IMR-90 (cell line): ENCODE measurements at places on chromosomes 4 and X.
A peak's percentile ranks its signal among the peaks of the same experiment; 100 is the strongest.

DNA sequence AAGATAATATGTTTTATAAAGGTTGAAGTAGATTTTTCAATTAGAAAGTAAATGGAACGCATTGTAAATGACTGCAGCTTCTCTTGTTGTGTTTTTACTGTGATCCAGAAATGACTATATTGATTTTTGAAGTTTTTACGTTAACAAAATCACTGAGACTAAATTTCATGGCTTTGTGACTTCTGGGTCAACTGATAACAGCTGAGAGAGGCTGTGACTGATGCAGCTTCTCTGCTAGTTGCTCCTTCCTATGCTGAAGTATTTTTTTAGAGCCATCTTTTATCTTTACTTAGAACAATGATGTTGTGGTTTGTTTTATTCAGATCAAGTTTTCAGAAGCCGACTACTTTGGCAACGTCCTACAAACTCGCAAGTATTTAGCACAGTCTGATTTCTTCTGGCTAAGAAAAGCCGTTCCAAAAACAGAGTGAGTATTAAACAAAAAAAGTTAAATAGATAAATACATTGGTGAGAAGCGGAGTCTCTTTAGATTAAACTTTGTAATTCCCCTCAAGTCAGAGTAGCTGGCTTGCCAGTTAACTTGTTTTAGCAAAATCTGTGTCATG is 94.7 kb upstream of the CBLL2 start:
- no peak for DNase-seq

DNA sequence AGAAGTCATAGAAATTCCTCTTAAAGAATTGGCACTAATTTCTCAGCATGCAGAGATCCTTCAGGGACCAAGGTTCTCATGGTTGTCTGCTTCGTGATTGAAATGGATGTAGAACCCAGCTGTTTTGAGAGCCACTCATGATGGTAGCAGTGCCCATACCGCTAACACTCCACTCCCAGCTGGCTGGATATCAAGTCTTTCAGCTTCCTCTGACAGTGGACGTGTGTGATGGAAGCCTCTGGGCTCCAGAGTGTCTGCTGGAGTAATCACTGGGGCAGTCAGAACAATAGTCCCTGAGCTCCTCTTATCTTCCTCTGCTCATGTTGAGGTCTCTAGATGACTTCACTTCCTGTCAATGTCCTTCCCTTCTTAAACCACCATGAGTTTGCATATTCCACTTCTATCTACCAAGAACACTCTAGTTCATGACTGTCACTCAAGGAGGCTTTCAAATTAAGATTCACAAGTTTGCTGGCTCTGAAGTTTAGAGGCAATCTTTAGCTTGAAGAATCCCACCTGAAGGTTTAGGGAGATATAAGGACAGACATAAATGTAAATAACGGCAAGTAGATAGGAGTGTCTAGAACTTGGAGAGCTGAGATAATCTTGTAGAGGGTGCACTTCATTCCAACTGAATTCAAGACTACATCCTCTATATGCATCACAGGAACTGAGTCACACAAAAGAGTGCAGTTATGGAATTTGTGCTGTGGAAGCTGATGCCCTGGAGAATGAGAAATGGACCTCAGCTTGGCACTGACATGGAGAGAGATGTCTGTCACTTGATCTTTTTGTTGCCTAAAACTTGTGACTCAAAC is 64.5 kb upstream of the WDR1 start:
- peak; percentile 51 for DNase-seq

DNA sequence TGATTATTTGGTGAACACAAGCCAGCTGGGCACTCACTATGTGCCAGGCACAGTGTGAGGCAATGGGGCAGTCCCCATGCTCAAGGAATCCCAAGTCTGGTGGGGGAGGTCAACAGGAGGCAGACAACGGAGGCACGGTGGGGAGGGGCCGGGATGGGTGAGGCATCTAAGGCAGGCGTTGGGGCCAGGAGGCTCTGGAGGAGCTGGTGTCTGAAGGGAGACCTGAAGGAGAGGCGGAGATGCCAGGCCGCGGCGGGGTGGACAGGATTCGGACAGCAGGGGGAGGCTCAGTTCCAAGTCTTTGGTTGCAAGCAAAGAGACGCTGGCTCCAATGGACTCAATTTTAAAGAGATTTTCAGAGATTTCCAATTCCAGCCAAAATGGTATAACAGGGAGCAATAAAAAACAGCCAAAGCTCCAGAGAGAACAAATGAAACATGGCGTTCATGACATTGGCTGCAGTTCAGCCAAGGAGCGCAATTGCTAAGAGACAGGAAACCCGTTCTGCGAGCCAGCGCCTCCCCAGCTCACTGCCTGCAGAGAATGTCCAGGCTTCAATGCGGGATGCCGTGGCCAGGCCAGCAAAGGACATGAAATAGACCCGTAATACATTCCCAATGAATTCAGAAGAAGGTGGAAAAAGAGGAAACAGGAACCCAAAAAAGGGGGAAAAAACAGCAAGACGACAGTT is 105.2 kb upstream of the LRPAP1 start:
- DNase-seq, result no peak

- no peak for DNase-seq
These were observed 55.0 kb downstream of the HTT-AS start for GRCh38 chr4:3019145-3019846.

GRCh38 chr4:11424856-11425255 is 3.8 kb downstream of the HS3ST1 start:
- no peak for DNase-seq

GRCh38 chrX:110173192-110174175 is 144.4 kb downstream of the AMMECR1 start:
- peak; percentile 23 for DNase-seq

DNA sequence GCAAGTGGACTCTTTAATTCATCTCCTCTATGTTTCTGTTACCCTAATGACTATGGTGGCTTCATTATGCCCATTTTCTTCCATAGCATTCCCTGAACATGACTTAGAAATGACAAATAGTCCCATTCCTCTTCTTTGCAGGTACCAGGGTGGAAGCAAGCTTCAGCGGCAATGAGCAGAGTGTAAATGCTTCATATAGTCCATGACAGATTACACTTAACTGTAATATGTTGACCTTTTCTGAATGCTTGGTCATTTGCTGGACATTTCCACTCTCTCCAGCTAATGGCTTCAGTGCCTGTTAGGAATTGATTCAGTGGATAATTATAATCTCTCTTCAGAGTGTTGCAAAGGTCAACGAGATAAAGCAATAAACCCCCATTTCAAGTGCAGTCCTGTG is 129.7 kb upstream of the PRPS2 start:
- DNase-seq, result no peak

- peak; percentile 10 for DNase-seq
These were observed 490 bp downstream of the RWDD4 start for GRCh38 chr4:183658362-183659028.

DNA sequence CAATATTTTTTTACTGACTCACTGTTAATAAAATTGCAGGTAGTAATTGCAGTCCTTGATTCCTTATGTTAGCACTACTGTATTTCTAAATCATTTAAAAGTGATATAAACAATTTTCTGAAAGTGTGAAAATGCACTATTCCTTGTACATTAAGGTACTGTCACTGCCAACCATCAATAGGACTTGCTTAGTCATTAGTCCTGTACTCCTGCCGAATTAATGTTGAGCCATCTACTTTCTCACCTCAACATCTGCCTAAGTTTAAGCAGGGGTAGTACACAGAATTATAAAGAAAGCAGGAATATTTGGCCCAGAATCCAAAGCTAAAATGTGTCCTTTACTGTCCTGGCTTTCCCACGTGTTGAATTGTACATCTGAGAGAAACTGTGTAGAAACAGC is 87.0 kb upstream of the TRPC3 start:
- DNase-seq, result no peak

- peak; percentile 19 for DNase-seq
These were observed 224.2 kb upstream of the EMCN start for GRCh38 chr4:100742045-100742444.

GRCh38 chrX:76228499-76228898 is 55.6 kb downstream of the PBDC1 start:
- no peak for DNase-seq

GRCh38 chr4:55853484-55854046 is at the start of gene EXOC1:
Gene EXOC1, plus strand, starts transcription at chr4:55853648. Its CDS starts 4,676 bp downstream, at chr4:55858324.
- peak; percentile 94 for DNase-seq

GRCh38 chrX:74911494-74911893 is 13.8 kb downstream of the NEXMIF start:
- DNase-seq, result no peak

DNA sequence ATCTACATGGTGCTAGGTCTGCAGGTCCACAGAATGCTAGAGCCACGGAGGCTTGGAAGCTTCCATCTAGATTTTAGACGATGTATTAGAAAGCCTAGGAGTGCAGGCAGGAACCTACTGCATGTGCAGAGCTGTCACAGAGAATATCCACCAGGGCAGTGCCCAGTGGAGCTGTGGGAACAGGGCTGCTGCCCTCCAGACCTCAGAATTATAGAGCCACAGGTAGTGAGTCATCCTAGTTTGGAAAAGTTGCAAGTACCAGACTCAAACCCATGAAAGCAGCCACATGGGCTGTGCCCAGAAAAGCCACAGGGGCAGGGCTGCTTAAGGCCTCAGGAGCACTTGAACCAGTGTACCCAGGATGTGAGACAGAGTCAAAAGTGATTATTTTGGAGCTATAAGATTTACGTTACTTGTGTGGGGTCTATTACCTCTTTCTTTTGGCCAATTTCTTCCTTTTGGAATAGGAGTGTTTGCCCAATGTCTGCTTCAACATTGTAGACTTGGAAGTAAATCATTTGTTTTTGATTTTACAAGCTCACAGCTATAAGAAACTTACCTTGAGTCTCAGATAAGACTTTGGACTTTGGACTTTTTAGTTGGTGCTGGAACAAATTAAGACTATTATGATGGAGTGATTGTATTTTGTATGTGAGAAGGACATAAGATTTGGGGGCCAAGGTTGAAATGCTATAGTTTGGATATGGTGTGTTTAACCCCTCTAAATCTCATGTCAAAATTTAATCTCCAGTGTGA is 143.5 kb upstream of the CHRDL1 start:
- DNase-seq, result no peak

DNA sequence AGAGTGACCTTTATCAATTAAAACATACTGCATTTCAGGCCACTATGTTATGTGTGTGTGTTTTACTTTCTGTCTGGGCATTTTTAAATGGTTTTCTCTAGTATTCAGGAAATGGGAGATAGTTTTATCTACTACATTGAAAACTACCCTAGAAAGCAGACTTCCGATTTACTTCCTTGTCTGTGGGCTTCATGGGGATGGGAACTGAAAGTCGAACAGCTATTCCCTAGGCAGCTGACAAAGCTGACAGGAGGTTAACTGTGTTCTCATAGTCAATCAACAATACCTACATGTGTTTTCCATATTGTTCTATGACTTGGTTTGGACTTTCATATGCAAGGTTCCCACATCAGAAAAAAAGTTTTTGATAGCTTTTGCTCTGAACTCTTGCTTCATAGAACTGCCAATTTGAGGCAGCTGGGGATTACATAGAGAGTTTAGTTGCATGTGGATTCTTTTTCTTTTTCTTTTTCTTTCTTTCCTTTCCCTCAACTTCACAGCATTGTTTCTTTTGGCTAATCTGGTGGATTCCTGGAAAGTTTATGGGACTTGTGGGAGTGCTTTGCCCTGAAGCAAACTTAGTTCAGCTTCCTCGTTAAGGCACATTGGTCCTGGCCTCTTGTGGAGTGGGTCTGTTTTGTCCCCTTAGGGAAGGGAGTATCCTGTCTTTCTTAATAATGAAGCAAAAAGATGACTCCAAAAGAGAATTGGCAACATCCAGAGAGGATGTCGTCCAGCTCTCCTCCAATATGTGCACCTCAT is 327.1 kb upstream of the GIMD1 start:
- DNase-seq, result no peak

- DNase-seq, result no peak
These were observed 206.5 kb downstream of the ENOX2 start for GRCh38 chrX:130696542-130696941.

DNA sequence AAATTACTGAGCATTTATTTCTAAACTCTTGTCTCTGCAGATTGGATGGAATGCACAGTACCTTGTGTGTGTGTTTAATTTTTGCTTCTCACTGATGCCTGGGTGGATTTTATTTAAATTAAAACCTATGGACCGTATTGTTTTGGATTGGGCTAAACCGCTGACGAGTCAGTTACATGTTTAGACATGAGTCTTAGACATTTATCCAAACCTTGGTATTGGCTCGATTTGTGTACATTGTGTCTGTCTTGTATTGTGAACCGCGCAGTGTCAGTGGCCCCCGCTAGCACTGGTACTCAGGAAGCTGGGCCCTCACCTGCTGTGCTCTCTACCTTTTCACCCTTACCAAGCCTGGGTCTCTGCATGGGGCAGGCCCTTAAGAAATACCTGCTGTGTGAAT is 40.8 kb upstream of the TADA2B start:
- no peak for DNase-seq

GRCh38 chrX:148380107-148380506 is 120.3 kb upstream of the AFF2 start:
- no peak for DNase-seq

DNA sequence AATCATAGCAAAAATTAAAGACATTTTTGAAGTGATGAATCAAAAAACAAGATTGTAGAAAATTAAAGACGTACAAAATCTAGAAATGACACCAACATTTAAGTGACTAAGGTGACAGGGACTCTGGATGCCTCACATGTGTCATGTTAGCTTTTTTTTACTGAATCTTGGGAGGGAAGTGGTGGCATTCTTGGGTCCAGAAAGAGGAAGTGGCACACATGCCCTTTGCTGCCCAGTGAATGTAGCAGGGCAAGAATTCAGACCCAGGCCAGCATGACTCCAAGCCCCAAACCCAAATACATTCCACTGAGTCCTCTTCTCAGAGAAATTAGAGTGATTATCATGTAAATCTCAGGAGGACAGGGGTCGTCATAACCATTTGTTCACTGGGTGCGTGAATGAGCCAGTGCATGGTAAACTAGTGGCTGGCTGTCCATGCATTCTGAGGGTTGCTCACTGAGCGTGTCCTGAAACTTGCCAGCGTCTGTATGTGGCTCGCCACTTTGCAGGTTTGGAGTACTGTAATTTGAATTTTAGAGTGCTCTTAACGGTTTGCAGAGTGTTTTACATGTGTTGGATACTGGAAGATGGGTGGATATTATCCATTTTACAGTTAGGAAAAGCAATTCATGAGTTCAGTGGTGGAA is 55.4 kb upstream of the TBC1D14 start:
- no peak for DNase-seq

- DNase-seq, result no peak
These were observed 1.5 kb upstream of the FATE1 start for GRCh38 chrX:151714362-151714761.

DNA sequence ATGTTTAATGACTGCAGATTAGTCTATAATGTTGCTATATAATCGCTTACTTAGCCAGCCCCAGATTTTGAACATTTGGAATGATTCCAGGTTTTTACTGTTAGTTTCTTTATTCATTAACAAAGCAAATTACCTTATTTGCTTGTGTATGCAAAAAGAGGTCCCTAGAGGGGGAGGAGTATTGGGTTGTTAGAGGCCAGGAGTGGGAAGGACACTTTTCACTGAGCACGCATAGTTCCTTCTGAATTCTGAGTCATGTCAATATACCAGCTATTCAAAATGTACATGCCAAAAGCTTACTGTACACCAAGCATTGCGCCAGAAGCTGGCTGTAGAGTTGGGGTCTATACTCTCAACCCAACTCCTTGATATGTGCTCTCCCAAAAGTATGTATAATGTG is 5.1 kb upstream of the DGAT2L6 start:
- DNase-seq, result peak; percentile 29
